Inflammatory macrophage (primary cell): ENCODE measurements at places on chromosomes 7 and 10.

- DNase-seq: peak; percentile 46
These were observed at the start of gene STX1A for GRCh38 chr7:73718905-73719805. TSS of gene STX1A (minus strand) at chr7:73719669. CDS start at chr7:73719631, 38 bp downstream.

GRCh38 chr10:47297866-47298540 is 2.0 kb upstream of the GDF10 start:
- no peak for DNase-seq

- DNase-seq: no peak
These were observed 114.3 kb downstream of the LMBR1 start for GRCh38 chr7:156778668-156779067.

GRCh38 chr10:72260976-72261783 is 12.5 kb upstream of the DDIT4 start:
- DNase-seq: no peak

DNA sequence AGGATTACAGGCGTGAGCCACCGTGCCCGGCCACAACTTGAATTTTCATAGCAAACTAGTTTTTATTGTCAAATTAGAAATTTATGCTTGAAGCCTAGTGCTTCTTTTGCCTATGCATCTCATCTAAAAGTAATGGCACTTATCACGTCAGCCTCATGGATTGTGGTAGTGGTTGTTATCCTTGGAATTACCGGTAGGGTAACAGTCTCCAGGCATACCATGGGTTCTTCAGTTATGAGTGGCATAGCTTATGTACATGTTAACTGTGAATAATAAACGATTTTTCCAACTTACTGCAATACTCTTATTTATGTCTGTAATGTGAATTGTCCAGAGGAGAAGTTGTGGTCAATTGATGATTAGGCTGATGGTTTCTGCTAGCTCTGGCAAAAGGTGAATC is 63.1 kb downstream of the BMPR1A start:
- DNase-seq: no peak

DNA sequence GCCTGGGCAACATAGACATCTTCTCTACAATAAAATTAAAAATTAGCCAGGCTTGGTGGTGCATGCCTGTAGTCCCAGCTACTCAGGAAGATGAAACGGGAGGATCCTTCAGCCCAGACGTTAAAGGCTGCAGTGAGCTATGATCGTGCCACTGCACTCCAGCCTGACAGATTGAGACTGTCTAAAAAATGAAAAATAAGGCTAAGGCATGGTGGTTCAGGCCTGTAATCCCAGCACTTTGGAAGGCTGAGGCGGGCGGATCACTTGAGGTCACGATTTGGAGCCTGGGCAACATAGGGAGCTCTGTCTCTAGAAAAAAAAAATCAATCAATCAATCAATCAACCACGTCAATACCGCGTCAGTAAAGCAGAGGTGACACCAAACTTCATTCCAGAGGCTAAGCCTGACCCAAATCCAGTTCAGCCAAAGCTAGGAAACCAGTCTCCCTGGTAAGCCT is 31.1 kb downstream of the MRPS24 start:
- no peak for DNase-seq

- no peak for DNase-seq
These were observed 174.1 kb upstream of the BET1 start for GRCh38 chr7:94178230-94178629.

GRCh38 chr10:14875941-14876340 is 2.7 kb upstream of the SUV39H2 start:
- DNase-seq: no peak

GRCh38 chr7:538764-539685 is 19.4 kb upstream of the PDGFA start:
- no peak for DNase-seq

GRCh38 chr10:35448687-35449662 is 112.7 kb downstream of the CCNY start:
- peak; percentile 50 for DNase-seq

GRCh38 chr10:70132098-70133029 is at the start of gene AIFM2:
TSS of gene AIFM2 (minus strand) at chr10:70132825. CDS start at chr10:70124084, 8,741 bp downstream.
- peak; percentile 76 for DNase-seq

- DNase-seq: no peak
These were observed 39.2 kb downstream of the CD36 start for GRCh38 chr7:80677629-80678028.

- DNase-seq: no peak
These were observed 14.1 kb upstream of the NRBF2 start for GRCh38 chr10:63119041-63119440.

GRCh38 chr7:148962440-148962822 is 65.9 kb downstream of the PDIA4 start:
- no peak for DNase-seq

GRCh38 chr10:89520706-89521105 is 14.7 kb downstream of the SLC16A12 start:
- DNase-seq: no peak

- DNase-seq: no peak
These were observed 28.0 kb upstream of the ARHGAP21 start for GRCh38 chr10:24751716-24752115.

DNA sequence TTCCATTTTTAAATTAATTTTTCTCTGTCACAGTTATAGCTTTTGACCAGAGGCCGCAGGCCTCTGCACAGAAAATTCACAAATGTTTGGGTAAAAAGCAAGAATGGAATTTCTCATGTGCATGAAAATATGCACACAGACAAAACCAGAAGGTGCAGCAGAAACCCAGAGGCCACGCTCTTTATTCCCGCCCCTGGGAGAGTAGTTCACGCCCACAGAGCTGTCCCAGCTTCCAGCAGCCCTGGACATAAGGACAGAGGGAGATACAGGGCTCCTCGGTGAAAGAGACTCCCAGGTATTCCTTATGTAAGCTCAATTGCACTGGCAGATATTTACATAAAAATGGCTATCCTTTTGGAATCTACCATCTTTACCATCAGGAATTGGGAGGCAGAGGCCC is 245.2 kb upstream of the NFE2L3 start:
- no peak for DNase-seq

DNA sequence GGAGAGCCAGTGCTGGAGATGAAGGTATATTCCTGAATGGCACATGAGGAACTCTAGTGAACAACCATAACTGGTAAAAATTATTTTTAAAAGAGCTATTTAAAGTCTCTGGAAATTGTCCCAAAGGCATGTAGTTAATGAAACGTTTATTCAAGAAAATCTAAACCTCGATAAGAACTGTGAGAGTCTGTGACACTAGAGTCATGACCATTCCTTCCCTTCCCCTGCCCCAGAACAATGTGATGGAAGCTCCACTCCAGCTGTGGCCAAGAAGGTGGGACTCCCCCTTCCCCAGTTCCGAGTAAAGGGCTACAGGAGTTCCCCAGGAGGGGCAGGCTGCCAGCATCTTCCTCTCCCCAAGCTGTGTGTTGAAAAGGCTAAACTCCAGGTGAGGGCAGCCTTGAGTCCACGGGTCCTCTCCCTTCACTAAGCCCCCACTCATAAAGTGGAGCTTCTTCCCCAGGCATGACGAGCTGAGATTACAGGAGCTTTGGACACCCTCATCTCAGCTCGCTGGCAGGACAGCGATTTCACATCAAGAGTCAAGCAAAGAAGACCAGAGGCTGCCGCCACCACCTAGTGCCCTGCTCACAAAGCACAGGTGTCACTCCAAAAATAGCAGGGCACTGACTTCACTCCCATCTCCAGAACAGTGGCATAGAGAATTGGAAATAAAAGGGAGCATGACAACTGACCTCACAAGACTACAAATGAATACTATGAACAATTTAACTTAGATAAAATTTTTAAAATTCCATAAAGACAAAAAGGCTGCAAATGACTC is 68.5 kb downstream of the NHLRC2 start:
- no peak for DNase-seq

DNA sequence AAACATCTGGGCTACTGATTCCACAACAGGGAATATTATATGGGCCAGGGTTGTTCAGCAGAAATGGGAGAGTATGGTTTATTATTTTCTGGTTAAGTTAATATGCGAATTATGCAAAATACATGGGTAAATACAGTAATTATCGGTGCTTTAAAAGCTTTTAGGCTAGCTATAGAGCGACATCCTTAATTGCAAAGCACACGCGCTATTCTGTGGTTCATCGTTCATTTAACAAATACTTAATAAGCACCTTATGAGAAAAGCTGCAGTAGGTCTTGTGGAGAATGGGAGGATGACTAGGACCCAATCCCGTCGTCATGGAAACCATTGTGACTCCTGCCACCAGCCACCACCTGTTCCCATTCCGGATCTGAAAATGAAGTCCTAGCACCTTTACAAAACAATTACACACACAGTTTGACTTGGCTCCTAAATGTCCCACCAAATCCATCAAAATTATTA is 623 bp upstream of the CEP41 start:
- no peak for DNase-seq

DNA sequence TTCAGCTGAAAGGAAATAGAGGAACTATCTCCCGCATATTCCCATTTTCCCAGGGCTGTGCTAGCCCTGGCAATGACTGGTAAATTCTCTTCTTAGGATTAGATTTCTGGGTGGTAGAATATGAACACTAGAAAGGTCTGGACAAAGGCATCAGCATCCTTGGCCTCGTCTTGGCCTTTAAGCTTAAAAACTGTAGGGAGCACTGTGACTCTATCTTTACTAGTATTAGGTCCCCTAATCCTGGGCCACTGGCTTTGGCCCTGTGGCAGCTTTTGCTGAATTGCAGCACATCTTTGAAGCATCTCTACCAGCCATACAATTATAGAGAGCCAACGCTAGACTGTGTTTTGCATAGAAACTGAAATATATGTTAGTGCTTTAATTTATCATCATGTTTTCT is 41.5 kb upstream of the EBLN1 start:
- peak; percentile 23 for DNase-seq

GRCh38 chr10:43083764-43084163 is 6.9 kb downstream of the RET start:
- no peak for DNase-seq

DNA sequence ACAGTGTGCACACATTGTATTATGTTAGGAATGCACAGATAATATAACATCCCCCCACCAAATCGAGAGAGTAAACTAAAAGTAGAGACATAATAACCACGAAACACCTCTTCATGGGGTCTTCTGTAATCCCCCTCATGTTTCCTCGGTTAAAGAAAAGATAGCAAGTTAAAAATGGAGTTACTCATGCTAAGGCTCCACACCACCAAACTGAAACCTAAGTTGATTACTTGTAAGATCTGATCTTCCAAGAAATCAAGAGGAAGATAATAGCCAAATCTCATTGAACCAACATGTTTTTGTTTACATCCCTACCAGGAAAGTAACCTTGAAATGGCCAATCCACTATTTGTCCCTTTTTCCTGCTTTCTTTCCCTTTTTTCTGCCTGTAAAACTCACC is 11.7 kb upstream of the ETV1 start:
- no peak for DNase-seq

GRCh38 chr10:29239569-29240472 is 49.0 kb upstream of the LYZL1 start:
- DNase-seq: peak; percentile 11

- DNase-seq: no peak
These were observed 9.6 kb downstream of the TPK1 start for GRCh38 chr7:144826208-144826607.

GRCh38 chr7:38147005-38147404 is 31.0 kb upstream of the STARD3NL start:
- no peak for DNase-seq

GRCh38 chr7:29086545-29086944 is 59.8 kb downstream of the CPVL start:
- DNase-seq: no peak

GRCh38 chr7:97064972-97065587 is 40.4 kb upstream of the DLX5 start:
- DNase-seq: peak; percentile 18

DNA sequence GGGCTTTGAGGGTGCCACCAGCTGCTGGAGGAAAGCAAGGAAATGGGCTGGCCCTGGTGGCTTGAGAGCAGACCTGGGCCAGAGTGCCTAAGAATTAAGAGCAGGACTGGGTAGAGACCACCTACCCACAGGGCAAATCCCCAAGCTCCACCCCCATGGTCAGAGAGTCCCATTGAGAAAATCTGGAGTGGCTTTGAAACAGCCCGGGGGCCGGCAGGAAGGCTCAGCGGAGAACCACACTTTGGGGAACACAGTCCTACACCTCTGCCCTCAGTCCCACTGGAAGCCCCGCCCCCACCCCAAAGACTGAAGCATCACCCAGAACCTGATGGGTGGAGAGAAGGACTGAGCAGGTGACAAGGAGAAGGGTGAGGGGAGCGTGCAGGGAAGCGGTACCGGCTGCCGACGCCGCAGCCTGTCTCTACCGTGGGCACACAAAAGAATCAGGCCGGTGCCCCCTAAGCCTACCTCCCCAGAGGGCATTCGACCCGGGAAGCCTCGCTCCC is 3.6 kb downstream of the SMARCD3 start:
- no peak for DNase-seq

DNA sequence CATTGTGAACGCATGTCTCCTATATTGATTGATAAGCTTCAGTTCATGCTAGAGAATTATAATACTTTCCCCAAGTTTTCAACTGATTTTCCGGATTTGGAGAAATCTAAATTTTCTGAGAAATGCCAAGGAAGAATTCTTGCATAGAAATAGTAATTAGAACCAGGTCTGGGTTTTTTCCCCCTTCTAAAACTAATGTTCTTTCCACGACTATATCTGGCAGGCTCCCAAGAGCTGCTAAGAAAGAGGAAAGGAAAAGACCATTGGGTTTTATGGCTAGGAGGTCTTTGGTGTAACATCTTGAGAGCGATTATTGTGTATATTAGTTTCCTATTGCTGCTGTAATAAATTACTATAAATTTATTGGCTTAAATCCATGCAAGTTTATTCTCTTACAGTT is 71.8 kb upstream of the CACNB2 start:
- no peak for DNase-seq
